NCI-H1048 (cell line): ENCODE measurements at places on chromosomes 16 and 17.

DNA sequence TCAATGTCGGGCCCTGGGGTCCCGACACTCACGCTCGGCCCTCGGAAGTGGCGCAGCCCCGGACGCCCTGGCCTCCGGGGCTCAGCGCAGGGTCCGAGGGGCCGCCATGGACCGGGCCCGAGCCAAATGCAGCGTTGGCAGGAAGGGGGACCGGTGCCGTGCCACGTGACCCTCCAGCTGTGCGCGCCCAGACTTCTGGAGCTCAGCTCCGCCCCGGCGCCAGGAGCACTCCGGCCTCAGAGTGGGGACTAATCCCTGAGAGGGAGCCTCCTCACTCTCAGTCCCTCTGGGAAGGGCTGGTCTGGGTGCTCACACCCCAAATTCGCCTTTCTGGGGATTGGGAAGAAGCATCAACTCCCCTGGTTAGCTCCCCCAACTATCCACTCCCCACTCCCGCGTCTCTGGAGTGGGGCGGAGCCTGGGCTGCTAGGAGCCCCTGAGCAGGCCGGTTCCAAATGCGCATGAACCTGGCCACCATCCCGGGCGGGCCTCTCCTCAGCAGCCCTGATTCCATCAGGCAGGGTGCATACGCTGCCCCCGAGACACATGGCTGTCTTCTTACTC lies at the start of gene B3GNT9:
Gene B3GNT9 (minus strand): TSS at position 166 of the 564 bp plus-strand sequence. CDS start 513 bp downstream, outside the sequence.
- no peak for DNase-seq

DNA sequence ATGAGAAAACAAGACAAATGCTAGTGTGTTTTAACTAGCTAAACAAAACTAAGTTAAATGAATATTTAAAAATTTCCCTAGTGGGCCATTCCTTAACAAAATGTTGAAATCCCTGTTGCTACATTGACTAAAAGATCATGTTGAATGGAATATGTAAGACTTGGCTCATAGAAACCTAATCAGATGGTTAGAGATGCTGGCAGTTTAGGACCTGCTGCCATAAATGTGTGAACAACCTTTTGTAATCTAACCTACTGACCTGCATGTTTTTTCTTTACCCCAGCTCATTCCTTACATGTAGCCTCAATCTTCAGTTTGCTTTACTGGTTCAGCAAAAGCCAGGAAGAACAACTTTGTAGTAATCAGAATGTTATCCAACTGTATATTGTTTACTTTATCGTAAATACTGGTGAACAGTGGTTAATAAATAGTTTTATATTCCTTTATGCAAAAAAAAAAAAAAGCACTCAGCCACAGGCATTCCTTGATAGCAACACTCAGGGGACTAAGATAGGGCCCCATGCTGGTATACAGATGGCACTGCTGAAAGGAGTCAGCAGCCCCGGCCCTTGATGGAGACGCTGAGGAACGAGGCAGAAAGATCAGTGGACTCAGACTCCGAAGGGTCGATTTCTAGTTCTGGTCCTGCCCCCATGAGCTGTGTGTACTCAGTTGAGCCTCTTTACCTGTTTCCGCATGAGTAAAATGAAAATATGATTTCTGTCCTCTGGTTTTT lies 78.2 kb downstream of the MARF1 start:
- no peak for DNase-seq

- DNase-seq, result peak; percentile 22
Measured at GRCh38 chr17:8745586-8746500, 1.2 kb upstream of the CCDC42 start.

GRCh38 chr16:56294579-56294978 lies 103.3 kb downstream of the GNAO1 start:
- DNase-seq, result no peak

DNA sequence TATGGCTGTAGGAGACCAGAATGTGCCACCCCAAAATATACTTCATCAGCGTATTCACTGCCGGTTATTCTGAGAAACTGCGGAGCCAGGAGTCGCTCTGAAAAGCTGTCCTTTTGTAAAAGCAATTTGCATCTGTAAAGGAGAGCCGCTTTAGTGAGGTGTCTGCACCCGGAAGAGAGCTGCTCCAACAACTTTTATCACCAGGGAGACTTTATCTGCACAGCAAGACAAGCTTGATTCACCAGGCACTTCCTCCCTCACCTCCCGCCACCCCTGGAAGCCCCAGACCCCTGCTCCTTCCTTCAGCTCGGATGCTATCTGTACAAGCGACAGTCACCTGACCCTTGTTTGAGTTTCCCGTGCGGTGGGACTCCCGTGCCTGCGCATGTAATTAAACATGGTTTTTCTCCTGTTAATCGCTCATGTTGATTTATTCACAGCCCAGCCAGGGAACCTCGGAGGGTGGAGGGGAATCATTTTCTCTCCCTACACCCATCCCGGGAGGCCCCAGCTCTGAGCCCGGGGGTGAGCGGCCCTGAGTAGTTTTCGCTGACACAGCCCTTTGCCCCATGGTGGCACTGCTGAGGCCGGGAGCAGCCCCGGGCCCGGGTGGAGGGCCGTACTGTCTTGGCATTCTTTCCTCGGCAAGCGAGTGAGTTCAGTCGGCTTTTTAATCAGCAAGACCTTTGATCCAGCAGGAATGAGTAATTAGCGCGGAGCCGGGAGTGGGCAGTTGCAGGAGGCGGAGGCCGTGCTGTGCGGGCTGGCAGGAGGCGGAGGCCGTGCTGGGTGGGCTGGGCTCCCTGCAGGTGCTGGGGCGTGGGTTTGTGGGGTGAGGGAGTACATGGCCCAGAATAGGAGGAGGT lies 222.7 kb upstream of the CIBAR2 start:
- no peak for DNase-seq

DNA sequence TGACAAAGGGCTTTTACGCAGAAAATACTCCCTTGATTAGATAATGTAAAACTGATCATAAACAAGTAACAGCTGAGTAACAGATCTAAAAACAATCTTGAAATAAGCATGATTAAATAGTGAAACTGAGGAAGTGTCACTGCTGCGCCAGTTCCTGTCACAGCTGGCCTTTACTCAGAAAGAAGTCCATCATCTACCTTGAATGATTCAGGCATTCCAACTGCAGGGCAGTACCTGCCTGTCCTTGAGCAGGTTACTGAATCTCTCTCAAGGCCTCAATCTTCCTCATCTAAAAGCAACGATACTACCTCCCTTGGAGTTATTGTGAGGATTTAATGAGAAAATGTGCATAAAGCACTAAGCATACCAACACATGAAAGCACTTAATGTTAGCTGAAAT lies 12.7 kb downstream of the PHLPP2 start:
- no peak for DNase-seq

- no peak for DNase-seq
Measured at GRCh38 chr17:12693640-12694039, 27.9 kb downstream of the MYOCD start.

- no peak for DNase-seq
Measured at GRCh38 chr16:1744338-1744840, 27.0 kb downstream of the NME3 start.
